ENCODE measurements at places on chromosomes 3 and 15. TPM values are rescaled to one million over a fixed set of nuclear protein-coding genes. Genes with fewer than 3 reads are reported as not detected.

DNA sequence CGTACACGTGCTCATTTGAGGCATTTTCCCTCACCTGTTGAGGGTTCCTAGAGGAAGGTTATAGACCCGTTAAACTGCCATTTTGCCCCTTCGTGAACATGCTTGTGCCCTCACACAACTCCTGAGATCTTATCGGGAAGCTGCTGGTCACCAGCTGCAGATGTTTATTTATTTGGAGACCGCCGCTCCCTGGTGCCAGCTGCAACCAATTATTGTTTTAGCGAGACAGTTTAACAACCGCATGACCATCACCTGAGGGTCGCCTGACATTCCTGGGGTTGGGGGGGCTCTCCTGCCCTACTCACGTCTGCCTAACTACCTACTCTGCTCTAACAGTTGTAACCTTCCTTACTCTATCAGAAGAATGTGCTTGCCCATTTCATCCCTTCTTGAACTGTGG lies 292.5 kb downstream of the MCTP2 start:
- no peak for DNase-seq

DNA sequence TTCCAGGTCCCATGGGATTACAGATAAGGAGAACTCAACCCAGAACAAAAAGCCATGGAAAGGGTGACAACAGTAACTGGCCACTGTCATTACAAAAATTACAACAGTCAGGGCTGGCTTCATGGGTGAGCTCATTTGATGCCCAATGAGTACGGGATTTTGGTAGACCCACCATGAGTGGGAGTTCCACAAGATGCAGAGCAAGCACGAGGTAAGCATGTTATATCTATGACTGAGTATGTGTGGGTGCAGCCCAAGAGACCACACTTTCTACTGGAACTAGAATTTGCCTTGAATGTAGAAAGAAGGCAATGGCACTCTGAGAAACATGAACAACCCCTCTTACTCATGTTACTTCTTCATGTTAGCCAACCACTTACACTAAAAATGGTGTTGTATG lies 83.3 kb downstream of the IGF2BP2 start:
- no peak for DNase-seq

DNA sequence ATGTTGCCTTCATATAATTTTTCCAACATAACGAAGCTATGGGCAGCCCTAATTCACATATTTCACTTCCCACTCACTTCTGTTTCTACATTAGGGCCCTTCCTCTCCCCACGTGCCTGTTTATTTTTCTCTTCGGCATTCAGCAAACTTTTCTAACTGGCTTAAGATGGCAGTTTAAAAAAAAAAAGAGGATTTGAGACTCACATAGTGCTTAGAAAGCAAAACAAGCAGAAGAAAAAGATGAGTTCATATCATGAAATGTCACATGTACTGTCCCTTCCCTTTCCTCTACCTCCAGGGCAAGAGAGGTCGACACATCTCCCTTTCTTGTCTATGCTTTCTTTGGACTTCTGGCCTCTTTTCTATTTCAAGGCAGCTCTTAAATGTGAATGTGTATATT lies 30.6 kb downstream of the SLC49A4 start:
- no peak for DNase-seq

LRRC31 gene
- total RNA-seq = not detected

DNA sequence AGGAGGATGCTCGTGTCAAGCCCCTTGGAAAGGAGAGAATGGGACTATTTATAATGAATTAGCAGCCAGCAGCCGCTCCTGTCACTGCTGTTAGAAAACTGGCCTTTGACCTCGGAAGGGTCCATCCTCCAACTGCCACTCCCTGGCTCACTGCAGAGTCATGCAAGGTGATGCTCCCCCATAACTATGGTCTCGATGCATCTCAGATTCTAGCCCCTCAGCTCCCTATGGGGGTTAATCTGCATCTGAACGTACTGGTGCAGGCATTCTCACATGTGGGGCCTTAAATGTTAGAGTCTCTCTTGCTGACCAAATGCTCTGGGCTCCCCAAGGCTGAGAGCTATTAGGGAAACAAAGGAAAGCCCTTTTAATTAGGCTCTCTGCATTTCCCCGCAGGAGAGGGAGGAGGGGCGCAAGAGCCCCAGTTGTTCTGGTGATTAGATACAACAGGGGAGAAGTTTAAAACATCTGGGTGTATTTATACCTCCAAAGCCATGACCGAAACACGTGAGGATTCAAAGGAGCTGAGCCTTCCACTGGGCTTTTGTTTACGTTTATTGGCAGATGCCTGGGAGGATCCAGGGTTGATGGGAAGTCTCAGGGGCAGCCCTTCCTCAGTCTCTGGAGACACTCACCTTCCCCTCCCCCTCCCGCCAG lies 182.5 kb downstream of the OPA1 start:
- DNase-seq = no peak

DNA sequence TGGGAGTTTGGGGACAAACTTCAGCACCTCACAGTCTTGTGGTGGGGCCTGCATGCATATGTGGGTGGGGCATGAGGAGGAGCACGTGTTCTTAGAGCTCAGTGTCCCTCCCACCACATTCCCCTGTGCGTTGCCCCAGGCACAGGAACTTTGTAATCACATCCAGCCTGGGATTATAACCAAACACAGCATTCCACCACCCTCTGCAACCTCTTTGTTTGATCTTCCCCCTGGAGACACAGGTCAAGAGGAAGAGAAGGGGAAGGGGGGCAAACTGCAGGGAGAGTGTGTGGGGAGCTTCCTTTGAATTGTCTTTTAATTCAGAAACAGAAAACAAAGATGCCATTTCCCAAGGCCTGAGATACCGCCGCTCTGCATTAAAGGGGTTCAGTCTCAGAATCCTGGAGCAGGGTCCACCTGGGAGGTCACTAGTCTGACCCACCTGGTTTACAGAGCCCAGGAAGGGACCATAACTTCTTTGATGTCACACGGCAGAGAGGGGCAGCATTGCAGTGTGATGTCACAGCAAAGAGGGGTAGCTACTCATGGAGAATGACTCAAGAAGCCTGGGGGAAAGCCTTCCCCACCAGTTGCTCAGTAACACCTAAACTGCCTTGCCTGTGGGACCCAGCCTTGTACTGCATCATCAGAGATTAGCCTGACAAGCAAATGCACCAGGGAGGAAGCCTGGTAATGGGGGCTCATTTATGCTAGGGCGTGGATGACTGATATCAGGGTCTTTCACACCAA lies 106.3 kb upstream of the RNU6-1 start:
- no peak for DNase-seq

DNA sequence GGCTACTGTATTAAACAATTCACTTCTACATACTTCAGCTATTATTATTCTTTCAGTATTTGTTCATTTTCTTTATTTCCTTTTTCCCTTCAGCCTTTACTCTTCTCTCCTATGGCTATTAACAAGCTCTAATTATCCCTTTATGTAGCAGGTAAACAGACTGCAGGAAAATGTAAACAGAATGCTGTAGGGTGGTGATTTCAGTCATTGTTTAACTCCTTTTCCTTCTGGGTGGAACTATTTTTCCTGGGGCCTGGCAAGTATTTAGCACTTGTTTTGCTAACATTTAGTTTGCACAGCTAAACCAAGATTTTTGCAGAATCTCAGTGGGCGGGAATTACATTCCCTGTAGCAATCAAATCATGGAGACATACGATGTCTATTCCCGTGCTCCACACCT lies 14.4 kb downstream of the RARB start:
- DNase-seq = no peak

GRCh38 chr3:53823026-53823955 lies 22.9 kb downstream of the CHDH start:
- no peak for DNase-seq

PSTPIP1 gene
- 238 TPM for total RNA-seq

- DNase-seq = no peak
Observed at GRCh38 chr3:172606021-172606420, 82.8 kb upstream of the TNFSF10 start.

Measured in activated naive CD8-positive, alpha-beta T cell treated with anti-CD3 and anti-CD28 coated beads, Interleukin-2, amount 10 ng/mL, durations not matched to agents 7 days and 5 days (primary cell).